Sciatic nerve (tissue), 2 donors: ENCODE measurements at places on chromosomes 5 and 9. TPM values are rescaled to one million over a fixed set of nuclear protein-coding genes. Genes with fewer than 3 reads are reported as not detected.

MRRF gene
- 25.9 TPM for total RNA-seq

PROB1 gene
- total RNA-seq, result 1.6 TPM

ANKS6 gene
- total RNA-seq, result 16.5 TPM

SLC6A3 gene
- total RNA-seq, result not detected

PCDHA9 gene
- total RNA-seq, result 0.45 TPM

QRFP gene
- not detected for total RNA-seq

GRCh38 chr5:168347368-168348083, 56.1 kb downstream of the WWC1 start:
- no peak for DNase-seq

GRCh38 chr5:72951671-72952468, 4.0 kb upstream of the FCHO2 start:
- DNase-seq, result no peak

DNA sequence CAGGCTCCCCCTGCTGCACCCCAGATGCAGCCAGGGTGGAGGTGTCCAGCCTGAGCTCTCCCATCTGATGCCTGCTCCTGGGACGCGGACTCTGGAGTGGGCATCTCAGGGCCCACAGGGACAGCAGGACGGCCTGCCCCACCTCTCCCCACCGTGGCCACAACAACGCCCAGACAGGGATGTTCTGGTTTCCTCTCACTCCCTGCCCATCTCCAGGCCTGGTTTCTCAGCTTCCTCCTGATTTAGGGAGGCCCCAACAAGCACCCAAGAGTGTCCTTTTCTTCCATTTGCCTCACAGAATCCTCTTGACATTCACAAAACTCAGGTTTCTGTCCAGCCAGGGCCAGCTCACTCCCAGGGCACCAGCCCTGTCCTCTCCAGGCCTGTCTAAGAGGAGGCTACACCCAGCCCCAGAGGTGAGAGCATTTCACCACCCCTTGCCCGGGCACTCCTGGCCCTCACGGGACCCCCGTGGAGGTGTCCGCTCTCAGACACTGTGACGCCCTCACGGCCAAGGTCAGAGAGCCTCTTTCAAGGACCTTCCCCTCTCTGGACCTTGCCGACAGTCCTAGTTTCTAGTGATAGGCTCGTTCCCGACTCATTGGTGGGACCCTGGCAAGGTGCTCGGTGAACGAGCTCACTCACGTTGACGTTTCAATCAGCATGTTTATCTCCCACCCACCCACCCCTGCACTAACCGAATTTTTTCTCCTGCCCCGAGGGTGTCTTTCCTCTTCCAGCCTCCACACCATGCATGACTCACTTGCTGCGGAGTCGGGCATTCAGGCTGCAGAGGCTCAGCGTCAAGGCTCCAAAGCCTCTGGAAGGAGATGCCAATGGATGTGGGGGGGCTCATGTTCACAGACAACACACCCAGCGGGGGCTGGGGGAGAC, 62.0 kb upstream of the UNC5A start:
- peak; percentile 50 for DNase-seq

DNA sequence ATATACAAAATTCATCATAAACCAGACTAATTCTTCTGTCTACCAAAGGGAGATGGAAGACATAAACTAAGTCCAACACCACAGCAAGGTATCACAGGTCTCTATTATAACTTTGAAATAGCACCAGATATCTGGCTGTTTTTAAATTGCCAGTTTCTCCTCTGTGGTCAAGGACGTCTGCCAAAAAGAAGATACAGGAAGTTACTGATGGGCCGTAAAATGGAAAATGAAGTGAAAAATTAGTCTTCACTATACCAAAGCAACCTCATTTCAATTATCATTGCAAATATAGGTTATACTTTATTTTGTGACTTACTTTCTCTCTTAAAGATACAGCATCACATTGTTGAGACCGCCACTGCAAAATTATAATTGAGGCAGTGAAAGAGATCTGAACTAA, 225.5 kb downstream of the NDUFS4 start:
- no peak for DNase-seq

- no peak for DNase-seq
Measured at GRCh38 chr5:73280386-73280785, 107.4 kb downstream of the TMEM174 start.

GRCh38 chr5:38479315-38479904, 77.0 kb downstream of the LIFR start:
- DNase-seq, result no peak

GRCh38 chr9:134324359-134325095, 1.7 kb upstream of the RXRA start:
- DNase-seq, result peak; percentile 69

DNA sequence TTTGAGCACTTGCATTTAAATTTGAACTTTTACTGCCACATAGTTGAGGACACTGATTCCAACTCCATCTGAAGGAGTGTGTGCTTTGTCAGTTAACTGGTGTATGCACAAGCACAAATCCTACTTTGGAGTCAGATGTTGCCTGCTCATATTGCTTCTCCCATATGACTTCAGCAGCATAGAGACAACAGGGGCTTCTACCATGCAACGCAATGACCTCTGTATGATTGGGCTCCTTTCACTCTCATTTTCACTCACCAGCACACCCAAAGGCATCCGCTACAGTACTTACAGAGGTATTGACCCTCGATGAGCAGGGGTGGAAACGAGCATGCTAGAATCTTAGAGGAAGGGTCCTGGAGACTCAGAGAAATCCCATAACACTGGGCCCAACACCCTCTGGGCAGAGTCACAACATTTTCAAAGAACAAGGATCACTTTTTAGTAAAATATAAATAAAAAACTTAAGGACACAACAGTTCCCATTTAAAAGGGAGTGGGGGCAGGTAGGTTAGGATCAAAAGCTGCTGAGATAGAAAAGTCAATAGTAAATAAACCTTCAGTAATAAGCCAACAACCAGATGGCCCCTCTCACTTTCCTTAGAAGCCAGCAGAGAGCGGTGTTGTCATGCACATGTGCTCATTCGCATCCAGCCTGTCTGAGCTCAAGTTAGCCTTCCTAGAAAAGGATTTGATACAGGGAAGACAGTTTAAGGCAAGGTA, 203.8 kb downstream of the SNCAIP start:
- no peak for DNase-seq

DNA sequence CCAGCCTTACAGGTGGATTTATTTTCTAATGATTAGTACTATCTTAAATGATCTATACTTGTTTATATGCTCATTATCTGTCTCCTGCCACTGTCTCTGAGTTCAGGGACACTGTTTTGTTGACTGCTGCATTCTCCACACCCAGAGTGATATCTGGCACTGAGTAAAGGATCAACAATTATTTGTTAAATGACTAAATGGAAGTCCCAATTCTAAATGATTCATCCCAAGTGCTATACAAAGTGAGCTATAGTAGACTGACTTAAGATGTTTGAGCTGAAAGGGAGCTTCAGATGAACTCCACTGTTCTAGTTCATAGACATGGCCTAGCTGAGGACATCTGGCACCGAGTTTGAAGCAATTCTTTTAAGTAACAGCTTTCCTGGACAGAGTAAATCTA, 40.5 kb downstream of the ITGA2 start:
- no peak for DNase-seq

- DNase-seq, result no peak
Measured at GRCh38 chr9:96858670-96859069, 4.4 kb upstream of the ZNF782 start.
